Hypothalamus (tissue), 51 donors: ENCODE measurements at places on chromosomes 7 and 10.
A peak's percentile ranks its signal among the peaks of the same experiment; 100 is the strongest.

DNA sequence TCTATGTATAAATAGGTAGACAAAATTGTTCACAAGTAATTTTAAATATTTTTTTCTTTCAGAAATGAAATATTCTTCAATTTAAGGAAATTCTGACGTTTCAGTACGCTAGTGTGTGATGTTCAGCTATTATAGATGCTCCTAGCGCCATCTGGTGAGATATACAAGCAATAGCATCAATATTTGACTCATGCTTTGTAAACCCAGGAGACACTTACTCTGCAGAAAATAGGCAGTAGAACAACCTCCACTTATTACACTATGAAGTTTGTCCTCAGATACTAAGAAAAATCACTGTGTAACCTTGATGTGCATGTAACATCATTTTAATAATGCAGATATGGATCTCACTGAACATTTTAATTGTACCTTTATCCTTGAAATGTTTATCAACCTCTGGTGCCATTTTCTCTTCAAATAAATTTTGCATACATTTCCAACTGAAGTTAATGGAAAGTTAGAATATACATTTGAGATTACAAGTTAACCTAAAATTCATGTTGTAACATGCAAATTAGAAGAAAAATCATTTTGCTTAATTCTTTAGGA, 151.5 kb upstream of the FAM3C start:
- DNase-seq, result no peak

DNA sequence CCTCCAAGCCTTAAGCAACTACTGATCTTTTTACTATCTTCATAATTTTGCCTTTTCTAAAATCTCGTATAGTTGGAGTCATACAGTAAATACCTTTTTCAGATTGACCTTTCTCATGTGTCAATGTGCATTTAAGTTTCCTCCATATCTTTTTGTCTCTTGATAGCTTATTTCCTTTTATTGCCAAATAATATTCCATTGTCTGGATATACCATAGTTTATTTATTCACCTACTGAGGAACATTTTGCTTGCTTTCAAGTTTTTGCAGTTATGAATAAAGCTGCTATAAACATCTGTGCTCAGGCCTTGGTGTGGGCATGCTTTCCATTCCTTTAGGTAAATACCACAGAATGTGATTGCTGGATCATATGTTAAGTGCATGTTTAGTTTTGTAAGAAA, 161.2 kb upstream of the GNAI1 start:
- DNase-seq, result no peak

DNA sequence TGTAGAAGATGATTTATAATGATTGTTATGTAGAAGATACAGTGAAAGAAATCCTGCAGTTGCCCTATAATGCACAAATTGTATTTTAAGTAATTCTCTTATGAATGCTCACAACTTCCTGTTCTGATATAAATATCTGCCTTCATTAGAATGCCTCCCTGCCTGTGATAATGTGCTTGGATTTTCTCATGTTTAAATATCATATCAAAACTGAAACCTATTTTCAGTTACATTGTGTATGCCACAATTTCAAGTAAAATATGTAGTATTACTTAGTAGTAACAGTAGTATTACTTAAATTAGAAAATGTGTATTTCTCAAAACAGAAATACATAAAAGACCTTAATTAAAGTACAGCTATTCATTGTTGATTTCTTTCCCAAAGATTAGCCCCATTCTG, 41.1 kb upstream of the TFEC start:
- no peak for DNase-seq

DNA sequence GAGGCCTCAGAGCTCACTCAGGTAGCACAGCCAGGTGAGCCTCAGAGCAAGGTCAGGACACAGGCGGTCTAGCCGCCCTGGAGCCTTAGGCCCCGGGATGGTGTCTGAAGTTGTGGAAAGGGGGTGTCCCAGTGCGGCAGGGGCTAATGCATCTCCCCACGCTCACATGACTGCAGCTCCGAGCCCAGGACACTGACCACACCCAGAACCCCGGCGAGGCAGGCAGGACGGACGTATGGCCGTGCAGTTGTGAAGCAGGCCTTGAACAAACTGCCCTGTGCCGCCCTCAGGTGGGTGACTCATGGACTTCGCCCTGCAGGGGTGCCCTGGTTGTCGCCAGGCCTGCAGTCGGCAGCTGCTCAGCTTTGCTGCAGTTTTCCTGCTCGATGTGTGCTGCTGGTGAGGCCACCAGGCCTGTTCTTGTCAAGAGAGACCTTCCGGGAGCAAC, 5.0 kb upstream of the PRKAR1B start:
- DNase-seq, result no peak

DNA sequence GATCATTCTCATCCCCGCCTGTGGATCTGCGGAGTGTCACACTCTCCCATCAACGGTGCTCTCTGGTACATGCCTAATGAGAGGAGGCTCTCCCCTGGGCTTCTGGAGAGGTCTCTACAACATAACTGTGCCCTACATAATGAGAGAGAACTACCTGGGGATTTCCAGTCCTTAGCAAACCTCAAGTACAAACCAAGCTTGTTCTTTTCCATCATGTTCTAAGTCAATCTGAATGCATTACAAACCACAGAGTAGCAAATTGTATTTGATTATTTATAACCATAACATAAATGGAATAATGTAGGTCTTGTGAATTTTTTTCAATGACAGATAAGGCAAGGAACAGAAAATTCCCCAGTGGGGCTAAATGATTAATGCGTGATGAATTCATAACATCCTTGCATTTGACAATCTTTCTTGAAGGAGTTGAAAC, 412.4 kb upstream of the NRP1 start:
- DNase-seq, result no peak

- peak; percentile 47 for DNase-seq
Observed at GRCh38 chr10:13099144-13099665, 758 bp upstream of the OPTN start.

- DNase-seq, result no peak
Observed at GRCh38 chr10:66837335-66837734, 88.5 kb upstream of the LRRTM3 start.

DNA sequence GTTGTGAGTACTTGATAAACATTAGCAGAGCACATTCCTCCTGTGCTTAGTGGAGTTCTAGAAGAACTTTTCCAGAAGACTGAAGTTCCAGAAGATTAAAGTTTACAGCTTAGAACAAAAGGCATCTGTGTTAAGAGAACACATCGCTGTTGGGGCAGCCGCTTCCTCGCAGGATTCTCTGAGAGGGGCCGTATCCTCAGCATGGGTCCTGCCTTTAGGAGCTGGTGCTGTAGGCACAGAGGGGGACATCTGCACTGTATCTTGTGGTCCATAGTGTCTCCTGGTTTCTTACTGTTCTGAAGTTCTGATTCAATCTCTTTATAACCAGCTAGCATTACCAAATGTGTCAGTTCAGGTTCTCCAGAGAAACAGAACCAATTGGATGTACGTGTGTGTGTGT, 16.3 kb downstream of the SH2D4B start:
- DNase-seq, result no peak

DNA sequence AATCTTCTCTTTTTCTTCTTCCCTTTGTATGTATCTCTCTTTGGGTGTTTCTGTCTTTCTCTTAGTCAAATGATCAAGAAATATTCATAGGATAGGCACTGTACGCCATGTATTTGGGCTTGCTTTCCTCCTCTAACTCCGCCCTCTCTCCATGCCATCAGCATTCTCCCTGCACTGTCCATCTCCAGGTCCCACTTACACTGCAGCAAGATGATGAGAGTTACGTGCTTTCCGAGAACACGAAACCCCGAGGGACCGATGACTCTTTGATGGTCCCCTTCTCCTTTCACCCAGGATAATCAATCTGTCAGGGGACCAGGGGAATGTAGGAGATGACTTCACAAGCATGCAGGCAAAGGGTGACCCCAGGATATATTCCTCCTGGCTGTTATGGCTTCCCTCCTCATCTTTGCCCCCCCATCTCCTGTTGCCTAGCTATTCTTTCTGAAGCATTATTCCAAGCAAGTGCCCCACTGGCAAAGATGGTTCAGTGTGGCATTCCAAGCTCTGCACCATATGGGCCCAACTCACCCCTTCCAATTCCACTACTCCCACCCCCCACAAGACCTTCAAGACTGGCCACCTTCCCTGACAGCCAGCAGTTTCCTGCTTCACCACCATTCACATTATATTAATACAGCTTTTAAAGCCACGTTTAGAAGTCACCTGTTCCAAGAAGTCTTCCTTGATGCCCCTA, 40.0 kb downstream of the HIF1AN start:
- DNase-seq, result no peak

DNA sequence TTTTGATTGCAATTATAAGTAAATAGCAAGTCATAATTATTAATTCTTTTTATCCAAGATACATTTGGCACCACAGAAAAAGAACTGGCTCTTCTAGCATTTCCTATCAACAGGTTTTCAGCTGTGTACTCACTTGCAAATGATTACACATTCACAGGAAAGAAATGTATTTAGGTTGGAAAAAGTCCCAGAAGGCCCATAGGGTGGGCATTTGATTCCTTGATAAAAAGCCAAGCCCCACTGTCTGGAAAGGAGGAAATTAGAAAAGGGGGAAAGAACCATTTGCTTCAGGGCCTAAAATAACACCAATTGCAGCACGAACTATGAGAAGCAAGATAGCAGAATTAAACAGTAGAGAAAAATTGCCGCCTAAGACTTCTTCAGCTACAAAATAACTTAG, 80.8 kb upstream of the COL1A2 start:
- DNase-seq, result no peak

GRCh38 chr7:96833676-96834453, 124.2 kb upstream of the SEM1 start:
- no peak for DNase-seq

DNA sequence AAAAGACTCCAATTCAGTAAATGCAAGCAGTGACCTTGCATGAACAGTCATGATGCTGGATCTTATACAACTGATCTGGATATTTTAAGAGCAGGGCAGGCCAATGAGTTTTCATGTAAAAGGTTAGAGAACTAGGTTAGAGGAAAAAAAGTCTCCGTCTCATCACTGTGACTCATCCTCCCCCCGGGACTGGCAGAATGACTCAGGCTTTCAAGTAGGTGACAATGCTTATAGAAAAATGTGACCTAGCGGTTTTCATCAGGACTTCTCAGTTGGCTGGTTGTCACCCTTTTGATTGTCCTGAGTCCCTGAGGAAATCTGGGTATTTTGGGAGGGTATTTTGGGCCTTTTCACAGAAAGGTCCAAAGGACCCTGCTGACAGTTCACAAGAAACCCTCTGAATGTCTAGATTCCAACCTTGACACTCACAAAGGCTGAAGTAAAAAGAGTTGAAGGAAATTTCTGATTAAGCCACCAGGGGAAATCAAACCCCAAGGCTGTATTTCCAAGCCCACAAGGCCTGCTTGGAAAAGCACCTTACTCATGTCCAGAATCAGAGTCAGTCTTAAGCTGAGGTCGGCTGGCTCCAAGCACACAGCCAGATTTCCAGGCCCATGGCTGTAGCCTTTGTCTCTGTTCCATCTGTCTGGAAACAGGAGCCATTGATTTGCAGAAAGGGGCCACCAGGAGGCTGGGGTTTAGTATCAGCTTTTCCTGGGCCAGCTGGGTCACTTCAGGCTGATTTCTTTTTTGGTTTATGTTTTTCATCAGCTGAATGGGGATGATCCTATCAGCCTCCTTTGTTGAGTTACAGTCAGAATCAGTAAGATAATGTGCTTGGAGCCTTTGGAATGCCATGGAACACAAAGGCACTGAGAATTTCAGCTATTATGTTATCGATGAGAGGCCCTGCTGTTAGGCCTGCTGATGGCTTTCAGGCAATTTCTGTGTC, 226.4 kb upstream of the HABP2 start:
- no peak for DNase-seq

DNA sequence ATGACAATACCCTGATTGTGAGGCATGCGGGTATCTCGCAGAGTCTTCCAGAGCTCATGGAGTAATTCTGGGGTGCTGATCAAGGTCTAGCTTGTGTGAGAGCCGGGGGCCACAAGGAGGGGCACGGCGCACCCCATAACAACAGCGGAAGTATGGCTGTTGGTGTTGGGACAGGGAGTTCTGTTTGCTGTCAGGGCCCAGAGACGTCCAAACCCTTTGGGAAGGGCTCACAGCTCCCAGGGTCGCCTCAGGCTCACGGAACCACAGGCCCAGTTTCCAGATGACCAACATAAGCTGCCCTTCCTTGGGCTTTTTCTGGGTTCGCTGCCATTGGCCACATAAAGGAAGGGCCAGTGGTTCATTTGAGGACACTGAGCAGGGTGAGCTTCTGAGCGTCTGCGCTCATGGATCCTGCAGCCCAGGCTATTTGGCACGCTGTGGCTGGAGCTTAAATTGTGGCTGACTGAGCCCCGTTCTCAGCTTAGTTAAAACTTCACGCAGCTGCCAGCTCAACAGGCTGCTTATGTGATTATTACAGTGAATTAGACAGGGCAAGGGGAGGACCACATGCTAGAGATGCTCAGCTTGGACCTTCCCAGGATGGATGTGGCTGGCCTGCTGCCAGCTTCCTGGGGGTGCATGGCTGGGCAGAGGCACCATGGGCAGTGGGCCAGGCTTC, 92.3 kb downstream of the DNAJB6 start:
- DNase-seq, result no peak

- DNase-seq, result no peak
Observed at GRCh38 chr10:4278186-4278585, 493.2 kb upstream of the KLF6 start.

GRCh38 chr7:104629408-104629807, 301.0 kb downstream of the LHFPL3 start:
- no peak for DNase-seq

GRCh38 chr7:12714379-12714737, 26.9 kb downstream of the ARL4A start:
- DNase-seq, result no peak

- no peak for DNase-seq
Observed at GRCh38 chr10:26777686-26778085, 80.2 kb downstream of the PDSS1 start.

DNA sequence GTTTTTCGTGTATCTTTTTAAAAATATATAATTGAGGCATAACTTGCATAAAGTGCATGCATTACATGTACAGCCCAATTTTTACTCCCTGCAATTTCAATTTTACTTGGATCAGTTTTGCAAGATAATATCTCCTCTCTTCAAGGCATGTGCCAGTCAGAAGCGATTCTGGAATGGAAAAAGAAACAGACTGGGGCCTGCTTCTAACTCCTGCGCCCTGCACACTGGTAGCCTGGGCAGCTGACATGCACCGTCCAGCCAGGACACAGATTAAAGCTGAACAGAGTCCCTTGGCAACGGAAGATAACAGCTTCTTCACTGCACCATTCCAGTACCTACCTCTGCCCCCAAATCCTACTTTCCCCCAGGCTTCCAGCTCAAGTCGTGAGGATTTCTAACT, 182.1 kb downstream of the FAM107B start:
- no peak for DNase-seq

GRCh38 chr7:70298780-70299471, 700.7 kb downstream of the AUTS2 start:
- DNase-seq, result no peak

DNA sequence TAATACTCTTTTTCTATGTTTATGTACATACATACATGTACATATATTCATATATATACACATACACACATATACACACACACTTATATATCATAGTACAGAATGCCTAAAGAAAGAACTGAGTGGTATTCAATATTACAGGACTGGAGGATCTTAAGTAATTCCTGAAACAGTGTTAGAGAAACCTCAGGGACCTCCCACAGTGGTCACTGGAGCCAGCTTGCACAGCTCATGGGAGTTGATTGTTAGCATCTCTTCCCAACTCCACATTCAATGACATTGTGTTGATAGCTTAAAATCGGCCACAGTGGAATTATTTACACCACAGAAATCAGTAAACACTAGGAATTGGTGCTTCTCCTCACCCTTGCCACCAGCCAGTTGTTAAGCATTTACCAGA, 6.0 kb downstream of the LRRC17 start:
- DNase-seq, result no peak

GRCh38 chr7:124457841-124458240, 307.8 kb downstream of the GPR37 start:
- DNase-seq, result no peak

- no peak for DNase-seq
Observed at GRCh38 chr7:55019691-55020465, 1.1 kb downstream of the EGFR start.
